ENCODE measurements at places on chromosomes 5 and 9.

GRCh38 chr5:163821142-163821541 is 315.7 kb downstream of the MAT2B start:
- H3K4me3 ChIP-seq, result no peak overlapping the region
- no peak overlapping the region for H3K27ac ChIP-seq
- H3K36me3 ChIP-seq, result no peaks in the 10 kb centered on the region
- no peak for DNase-seq
- no peaks in the 10 kb centered on the region for H3K27me3 ChIP-seq
- no peaks in the 10 kb centered on the region for H3K4me1 ChIP-seq

DNA sequence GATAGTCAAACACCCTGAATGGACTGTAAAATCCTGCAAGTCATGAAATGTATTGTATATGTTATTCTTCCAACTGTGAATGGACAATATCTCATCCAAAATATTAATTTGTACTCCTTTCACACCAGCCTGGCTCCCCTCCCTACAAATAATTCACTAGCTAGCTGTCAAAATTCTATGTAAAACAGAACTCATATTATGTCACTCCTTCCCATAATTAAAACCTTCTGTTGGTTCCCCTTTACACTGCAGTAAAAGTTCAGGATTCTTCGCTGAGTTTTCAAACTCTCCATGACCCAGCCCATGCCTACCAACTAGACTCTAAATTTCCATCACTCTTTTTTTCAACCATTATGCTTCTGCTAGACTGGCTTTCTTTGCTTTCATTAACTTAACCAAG is 857.1 kb downstream of the TAF11L14 start:
- no peak overlapping the region for H3K4me3 ChIP-seq
- H3K27ac ChIP-seq, result no peak overlapping the region
- H3K4me1 ChIP-seq, result no peaks in the 10 kb centered on the region
- H3K27me3 ChIP-seq, result no peaks in the 10 kb centered on the region
- DNase-seq, result no peak

GRCh38 chr9:2332663-2333062 is 288.9 kb upstream of the VLDLR start:
- no peak overlapping the region for H3K27ac ChIP-seq
- peaks cover 6% of the 10 kb centered on the region for H3K4me1 ChIP-seq
- no peaks in the 10 kb centered on the region for H3K27me3 ChIP-seq
- H3K36me3 ChIP-seq, result no peaks in the 10 kb centered on the region
- no peak overlapping the region for H3K4me3 ChIP-seq

DNA sequence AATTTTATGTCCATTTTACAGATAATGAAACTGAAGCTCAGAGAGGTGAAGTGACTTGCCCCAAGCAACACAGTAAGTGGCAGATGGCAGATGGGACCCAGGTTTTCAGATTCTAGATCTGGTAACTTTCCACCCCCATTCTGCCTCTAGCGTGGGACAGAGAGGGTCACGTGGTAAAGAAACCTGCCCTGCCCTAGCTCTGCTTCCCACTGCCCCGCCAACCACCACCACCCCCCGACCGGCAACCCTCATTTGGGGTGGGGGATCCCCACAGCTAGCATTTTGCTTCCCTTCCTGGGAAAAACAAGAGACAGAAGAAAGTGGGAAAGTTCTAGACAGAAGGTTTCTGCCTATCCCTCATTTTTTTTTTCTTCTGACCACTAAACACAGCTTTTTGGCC is 172.5 kb downstream of the ACTL7B start:
- H3K27ac ChIP-seq, result no peak overlapping the region
- H3K4me1 ChIP-seq, result no peaks in the 10 kb centered on the region
- no peaks in the 10 kb centered on the region for H3K36me3 ChIP-seq
- DNase-seq, result no peak

DNA sequence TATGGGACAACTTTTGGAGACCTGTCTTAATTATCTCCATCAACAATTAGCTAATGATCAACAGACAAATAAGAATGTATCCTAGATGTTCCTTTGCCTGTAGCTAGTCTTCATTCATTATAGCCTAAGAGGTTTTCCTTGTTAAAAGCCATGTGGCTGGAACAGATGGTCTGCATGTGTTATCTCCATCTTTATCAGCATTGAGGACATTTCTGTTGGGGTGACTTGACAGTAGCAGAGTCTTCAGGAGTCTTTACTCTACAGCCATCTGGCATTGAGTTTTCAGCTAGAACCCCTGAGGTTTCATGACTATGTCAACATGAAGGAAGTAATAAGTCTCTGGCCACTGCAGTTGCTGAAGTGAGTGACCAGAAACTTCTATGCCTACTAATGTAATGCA is 106.6 kb upstream of the TLE4 start:
- H3K27me3 ChIP-seq, result no peaks in the 10 kb centered on the region
- H3K4me1 ChIP-seq, result no peaks in the 10 kb centered on the region
- no peak overlapping the region for H3K4me3 ChIP-seq
- H3K27ac ChIP-seq, result no peak overlapping the region

DNA sequence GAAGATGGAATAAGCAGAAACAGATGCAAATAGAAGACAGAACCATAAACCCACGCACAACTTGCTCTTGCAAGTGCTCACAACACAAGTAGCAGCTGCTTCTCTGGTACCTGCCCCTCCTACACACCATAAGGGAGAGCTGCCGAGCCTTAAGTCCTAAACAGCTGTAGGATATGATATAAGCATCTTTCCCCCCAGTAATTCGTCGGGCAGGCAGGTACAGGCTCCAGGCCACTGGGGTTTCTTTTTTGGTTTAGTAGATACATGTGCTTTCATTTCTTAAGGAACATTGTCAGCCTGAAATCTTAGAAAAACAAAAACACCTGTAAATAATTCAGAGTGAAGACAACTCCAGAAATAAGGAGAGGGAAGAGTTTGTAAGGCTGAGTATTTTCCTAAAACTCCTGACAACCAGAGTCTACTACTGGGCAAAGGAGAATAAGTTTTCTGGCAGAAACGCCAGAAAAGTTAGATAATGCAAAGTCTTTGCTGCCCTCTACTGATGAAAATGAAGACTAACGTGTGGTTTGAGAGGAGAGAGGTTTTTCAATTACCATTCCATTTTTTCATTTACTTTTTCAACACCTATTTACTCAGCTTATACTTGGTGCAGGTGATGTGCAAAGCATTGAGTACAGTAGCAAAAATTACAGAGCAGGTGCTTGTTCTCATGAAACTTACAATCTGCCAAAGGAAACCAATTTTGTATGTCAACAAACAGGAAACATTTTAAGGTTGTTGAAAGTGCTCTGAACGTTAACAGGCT is 20.1 kb upstream of the TCERG1 start:
- H3K36me3 ChIP-seq, result no peaks in the 10 kb centered on the region
- H3K4me1 ChIP-seq, result no peaks in the 10 kb centered on the region
- H3K27me3 ChIP-seq, result peaks cover 16% of the 10 kb centered on the region
- no peak for DNase-seq
- no peak overlapping the region for H3K4me3 ChIP-seq
- no peak overlapping the region for H3K27ac ChIP-seq

DNA sequence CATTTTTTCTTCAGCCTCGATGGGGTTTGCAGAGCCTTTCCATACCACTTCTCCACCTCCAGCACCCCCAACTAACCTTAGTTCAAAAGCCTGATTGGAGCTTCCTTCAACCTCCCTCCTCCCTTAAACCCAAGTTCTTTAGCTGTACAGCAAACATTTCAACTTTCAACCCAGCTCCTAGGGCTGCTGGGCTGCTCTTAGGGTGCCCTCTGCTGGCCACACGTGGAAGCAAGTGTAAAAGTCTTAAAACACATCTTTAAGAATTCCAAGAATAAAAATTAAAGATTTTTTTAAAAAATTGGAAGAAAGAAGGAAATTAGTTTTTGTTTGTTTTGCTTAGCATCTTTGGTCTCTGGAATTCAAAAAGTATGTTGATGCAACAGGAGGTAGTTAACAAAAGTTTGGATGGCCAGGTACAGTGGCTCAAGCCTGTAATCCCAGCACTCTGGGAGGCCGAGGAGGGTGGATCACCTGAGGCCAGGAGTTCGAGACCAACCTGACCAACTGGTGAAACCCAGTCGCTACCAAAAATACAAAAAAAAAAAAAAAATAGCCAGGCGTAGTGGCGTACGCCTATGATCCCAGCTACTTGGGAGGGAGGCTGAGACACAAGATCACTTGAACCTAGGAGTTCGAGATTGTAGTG is 15.5 kb upstream of the HSD17B3 start:
- H3K4me3 ChIP-seq, result no peak overlapping the region
- DNase-seq, result peak; percentile 65
- peaks cover 5% of the 10 kb centered on the region for H3K4me1 ChIP-seq
- no peaks in the 10 kb centered on the region for H3K36me3 ChIP-seq

GRCh38 chr9:106632621-106633020 is 230.3 kb upstream of the ZNF462 start:
- no peaks in the 10 kb centered on the region for H3K36me3 ChIP-seq
- no peak for DNase-seq
- no peak overlapping the region for H3K27ac ChIP-seq
- no peaks in the 10 kb centered on the region for H3K27me3 ChIP-seq
- H3K4me1 ChIP-seq, result no peaks in the 10 kb centered on the region

DNA sequence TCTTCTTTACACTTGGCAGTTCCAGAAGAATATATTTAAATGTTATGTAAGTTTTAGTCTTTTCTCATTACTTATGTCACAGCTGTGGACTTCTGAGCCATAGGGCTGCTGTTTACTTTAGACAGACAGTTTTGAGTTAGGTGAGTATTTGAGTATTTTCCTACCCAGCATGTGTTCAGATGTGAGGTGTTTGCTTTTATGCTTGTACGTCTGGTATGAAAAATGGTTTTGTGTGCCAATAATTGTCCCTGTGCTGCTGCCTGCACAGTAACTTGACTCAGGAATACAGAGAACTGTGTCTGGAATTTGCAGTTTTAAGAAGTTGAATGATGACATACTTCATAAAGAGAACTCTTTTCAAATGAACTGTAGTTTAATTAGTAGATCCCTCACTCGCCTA is 20.8 kb downstream of the MEGF10 start:
- DNase-seq, result no peak
- H3K4me3 ChIP-seq, result no peak overlapping the region
- no peaks in the 10 kb centered on the region for H3K36me3 ChIP-seq
- H3K27me3 ChIP-seq, result no peaks in the 10 kb centered on the region
- H3K4me1 ChIP-seq, result peaks cover 4% of the 10 kb centered on the region

DNA sequence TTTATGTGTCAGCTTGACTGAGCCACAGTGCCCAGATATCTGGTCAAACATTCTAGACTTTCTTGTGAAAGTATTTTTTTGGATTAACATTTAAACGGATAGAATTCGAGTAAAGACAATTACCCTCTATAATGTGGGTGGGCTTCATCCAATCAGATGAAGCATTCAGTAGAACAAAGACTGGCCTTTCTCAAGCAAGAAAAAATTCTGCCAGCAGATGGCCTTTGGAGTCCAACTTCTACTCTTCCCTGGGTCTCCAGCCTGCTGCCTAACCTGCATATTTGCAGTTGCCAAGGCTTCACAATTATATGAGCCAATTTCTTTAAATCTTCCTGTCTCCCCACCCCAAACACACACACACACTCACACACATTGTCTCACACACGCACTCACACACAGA is 86.4 kb downstream of the MED10 start:
- H3K27me3 ChIP-seq, result no peaks in the 10 kb centered on the region
- H3K36me3 ChIP-seq, result no peaks in the 10 kb centered on the region
- H3K4me1 ChIP-seq, result no peaks in the 10 kb centered on the region
- H3K4me3 ChIP-seq, result no peak overlapping the region
- no peak overlapping the region for H3K27ac ChIP-seq

- no peaks in the 10 kb centered on the region for H3K4me1 ChIP-seq
- H3K4me3 ChIP-seq, result no peak overlapping the region
- H3K36me3 ChIP-seq, result no peaks in the 10 kb centered on the region
- DNase-seq, result no peak
- no peak overlapping the region for H3K27ac ChIP-seq
Observed at GRCh38 chr9:76525196-76525595, 66.2 kb downstream of the GCNT1 start.

- no peak overlapping the region for H3K27ac ChIP-seq
- peaks cover 25% of the 10 kb centered on the region for H3K27me3 ChIP-seq
- no peak for DNase-seq
- peaks cover 3% of the 10 kb centered on the region for H3K4me1 ChIP-seq
- H3K4me3 ChIP-seq, result peak overlapping the region; percentile 84
Observed at GRCh38 chr9:134068744-134069479, 1.1 kb upstream of the BRD3 start.

GRCh38 chr9:75471549-75472114 is 383.3 kb downstream of the OSTF1 start:
- H3K27ac ChIP-seq, result no peak overlapping the region
- H3K27me3 ChIP-seq, result no peaks in the 10 kb centered on the region
- H3K4me3 ChIP-seq, result no peak overlapping the region
- DNase-seq, result no peak
- H3K36me3 ChIP-seq, result no peaks in the 10 kb centered on the region
- H3K4me1 ChIP-seq, result no peaks in the 10 kb centered on the region

- no peak overlapping the region for H3K27ac ChIP-seq
- peaks cover 2% of the 10 kb centered on the region for H3K4me1 ChIP-seq
- H3K27me3 ChIP-seq, result no peaks in the 10 kb centered on the region
- H3K36me3 ChIP-seq, result peaks cover 16% of the 10 kb centered on the region
- DNase-seq, result no peak
Observed at GRCh38 chr5:40754381-40755092, 1.2 kb downstream of the TTC33 start.

DNA sequence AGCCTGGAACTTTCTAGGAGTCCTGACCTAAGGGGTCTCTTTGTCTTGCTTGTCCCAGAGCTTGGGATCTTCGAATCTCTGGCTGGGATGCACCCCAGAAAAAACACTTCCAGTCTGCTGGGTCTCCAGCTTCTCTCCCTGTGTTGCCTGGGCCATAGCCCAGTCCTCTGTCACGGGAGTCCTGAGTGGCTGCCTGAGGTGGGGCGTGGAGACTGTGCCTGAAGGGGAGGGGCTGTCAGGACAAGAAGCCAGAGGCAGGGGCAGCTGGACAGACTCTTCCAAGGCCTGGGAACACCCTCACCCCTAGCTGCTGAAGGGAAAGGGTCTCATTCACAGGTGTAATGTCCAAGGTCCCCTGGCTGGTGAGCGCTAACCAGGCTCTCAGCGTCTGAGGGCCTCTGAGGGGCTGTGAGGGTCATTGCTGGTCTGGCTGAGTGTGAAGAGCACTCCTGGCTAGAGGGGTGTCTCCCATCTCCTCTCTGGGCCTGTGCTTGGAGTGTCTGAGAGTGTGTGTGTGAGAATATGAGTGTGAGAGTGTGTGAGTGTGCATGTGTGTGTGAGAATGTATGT is 20.4 kb upstream of the COL27A1 start:
- H3K4me1 ChIP-seq, result no peaks in the 10 kb centered on the region
- H3K4me3 ChIP-seq, result no peak overlapping the region
- H3K36me3 ChIP-seq, result no peaks in the 10 kb centered on the region
- no peak overlapping the region for H3K27ac ChIP-seq
- no peak for DNase-seq
- H3K27me3 ChIP-seq, result peaks cover 43% of the 10 kb centered on the region

GRCh38 chr5:32206509-32207354 is 32.6 kb upstream of the GOLPH3 start:
- no peak for DNase-seq
- no peaks in the 10 kb centered on the region for H3K4me1 ChIP-seq
- no peaks in the 10 kb centered on the region for H3K36me3 ChIP-seq
- H3K27me3 ChIP-seq, result no peaks in the 10 kb centered on the region
- H3K27ac ChIP-seq, result no peak overlapping the region
- H3K4me3 ChIP-seq, result no peak overlapping the region
